NCI-H1105 treated with DMSO at 0.1 percent for 48 hours (cell line): ENCODE measurements at places on chromosomes 11 and 22.
A peak's percentile ranks its signal among the peaks of the same experiment; 100 is the strongest.

- DNase-seq, result no peak
Measured at GRCh38 chr11:130022799-130023198, 20.2 kb upstream of the PRDM10 start.

DNA sequence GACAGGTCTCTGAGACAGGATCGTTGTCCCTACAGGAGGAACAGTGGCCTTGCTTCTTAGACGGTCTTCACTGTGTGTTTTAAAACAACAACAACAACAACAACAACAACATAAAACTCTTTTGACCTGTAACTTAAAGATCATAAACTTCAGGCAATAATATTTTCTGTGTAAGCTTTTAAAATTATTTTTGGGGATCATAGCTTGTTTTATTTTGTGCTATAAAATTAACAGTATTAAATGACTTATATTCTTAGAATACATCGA lies 13.8 kb upstream of the AIFM3 start:
- DNase-seq, result no peak

- no peak for DNase-seq
Measured at GRCh38 chr11:44028816-44029506, 18.8 kb upstream of the ACCSL start.

DNA sequence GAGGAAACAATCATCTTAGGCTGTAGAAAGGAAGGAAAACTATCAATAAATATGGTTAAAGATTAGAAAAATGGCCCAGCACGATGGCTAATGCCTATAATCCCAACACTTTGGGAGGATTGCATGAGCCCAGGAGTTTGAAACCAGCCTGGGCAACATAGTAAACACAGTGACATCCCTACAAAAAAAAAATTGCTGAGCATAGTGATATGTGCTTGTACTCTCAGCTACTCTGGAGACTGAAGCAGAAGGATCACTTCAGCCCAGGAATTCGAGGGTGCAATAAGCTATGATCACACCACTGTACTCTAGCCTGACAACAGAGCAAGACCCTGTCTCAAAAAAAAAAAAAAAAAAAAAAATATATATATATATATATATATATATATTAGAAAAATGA lies 54.9 kb downstream of the ARFGAP2 start:
- DNase-seq, result no peak

GRCh38 chr11:62671236-62671607 lies 251 bp upstream of the UQCC3 start:
- DNase-seq, result no peak

GRCh38 chr11:127137771-127138280 lies 137.3 kb upstream of the KIRREL3 start:
- no peak for DNase-seq

DNA sequence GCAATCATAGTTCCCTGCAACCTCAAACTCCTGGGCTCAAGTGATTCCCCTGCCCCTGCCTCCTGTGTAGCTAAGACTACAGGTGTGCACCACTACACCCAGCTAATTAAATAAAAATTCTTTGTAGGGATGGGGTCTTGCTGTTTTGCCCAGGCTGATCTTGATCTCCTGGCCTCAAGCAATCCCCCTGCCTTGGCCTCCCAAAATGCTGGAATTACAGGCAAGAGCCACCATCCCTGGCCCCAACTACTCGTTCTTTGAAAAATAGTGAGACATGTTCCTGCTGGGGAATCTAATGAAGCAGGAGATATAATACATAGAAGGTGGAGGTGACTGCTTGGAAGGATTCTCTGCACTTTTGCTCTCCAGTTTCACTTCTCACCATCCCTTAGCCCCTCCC lies 40.1 kb upstream of the RFPL3 start:
- no peak for DNase-seq

GRCh38 chr11:120064341-120064740 lies 73.6 kb downstream of the TRIM29 start:
- DNase-seq, result no peak

DNA sequence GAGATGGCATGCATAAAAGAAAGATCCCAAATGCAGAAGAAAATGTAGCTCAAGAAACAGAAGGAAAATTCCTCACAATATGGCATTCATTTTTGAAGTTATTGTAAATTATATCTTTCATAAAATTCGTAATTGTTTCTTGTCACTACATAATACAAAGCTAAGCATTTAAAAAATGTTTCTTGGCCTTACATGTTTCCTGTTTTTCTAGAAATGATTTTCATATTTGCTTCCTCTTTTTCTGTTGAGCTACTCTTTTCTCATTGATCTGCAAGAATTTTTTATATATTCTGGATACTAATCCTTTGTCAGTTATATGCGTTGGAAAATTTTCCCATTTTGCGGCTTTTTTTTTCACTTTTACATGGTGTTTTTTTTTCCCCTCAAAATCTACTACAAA lies 48.0 kb downstream of the ENTHD1 start:
- DNase-seq, result no peak

- no peak for DNase-seq
Measured at GRCh38 chr11:64581057-64581523, 9.9 kb upstream of the SLC22A12 start.

GRCh38 chr11:59368238-59369022 lies 9.7 kb downstream of the OR5AN1 start:
- no peak for DNase-seq

GRCh38 chr11:76768088-76768908 lies 14.9 kb upstream of the TSKU start:
- peak; percentile 53 for DNase-seq

- no peak for DNase-seq
Measured at GRCh38 chr11:36218283-36218921, 70.8 kb downstream of the COMMD9 start.

DNA sequence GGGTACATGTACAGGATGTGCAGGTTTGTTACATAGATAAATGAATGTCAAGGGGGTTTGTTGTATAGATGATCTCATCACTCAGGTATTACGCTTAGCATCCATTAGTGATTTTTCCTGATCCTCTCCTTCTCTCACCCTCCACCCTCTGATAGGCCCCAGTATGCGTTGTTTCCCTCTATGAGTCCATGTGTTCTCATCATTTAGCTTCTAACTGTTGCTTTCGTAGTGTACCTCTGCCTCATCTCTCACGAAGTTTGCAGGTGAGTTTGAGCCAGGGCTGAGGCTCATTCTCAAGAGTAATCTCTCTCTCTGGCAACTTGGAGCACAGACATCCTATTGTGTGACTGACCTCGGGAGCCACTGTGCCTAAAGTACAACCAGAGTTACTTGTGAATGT lies 4.7 kb upstream of the HBE1 start:
- no peak for DNase-seq

GRCh38 chr22:38347944-38348750 lies 30.9 kb upstream of the CSNK1E start:
- no peak for DNase-seq

- peak; percentile 13 for DNase-seq
Measured at GRCh38 chr11:72112978-72113808, 698 bp upstream of the ANAPC15 start.

GRCh38 chr11:13679768-13680167 lies 11.3 kb downstream of the FAR1 start:
- DNase-seq, result no peak

DNA sequence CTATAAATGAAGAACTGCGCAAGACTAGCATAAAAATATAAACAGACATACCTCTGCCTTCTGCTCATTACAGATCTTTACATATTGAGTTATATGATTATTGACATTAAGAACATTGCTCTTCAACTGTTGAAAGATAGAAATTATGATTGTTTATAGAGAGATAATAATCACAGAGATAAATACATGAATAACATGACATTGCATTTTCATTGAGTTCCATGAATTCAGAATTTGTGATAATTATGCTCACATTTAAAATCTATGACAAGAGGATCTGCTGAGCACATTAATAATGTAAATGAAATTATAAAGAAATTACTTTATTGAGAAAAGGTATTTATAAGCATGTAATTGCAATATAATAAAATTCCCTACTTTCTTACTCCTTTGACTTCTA lies 24.8 kb downstream of the KIF18A start:
- DNase-seq, result no peak

DNA sequence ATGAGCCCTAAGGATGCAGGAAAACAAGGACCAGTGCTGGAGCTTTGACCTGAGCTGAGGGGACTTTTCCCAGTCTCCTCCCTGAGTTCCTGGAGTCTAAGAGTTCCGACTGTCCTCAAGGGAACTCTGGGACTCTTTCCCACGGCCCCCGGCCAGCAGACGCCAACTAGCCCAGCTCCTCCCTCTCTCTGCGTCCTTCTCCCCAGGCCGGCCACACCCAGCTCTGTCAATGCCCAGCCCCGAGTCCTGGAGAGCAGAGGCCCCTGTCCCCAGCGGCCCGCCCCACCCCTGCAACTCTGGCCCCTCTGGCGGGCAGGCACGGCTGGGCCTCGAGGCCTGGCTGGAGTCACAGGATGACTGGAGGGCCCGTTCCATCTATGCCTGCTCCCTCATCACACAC lies 29.8 kb downstream of the NECTIN1 start:
- DNase-seq, result no peak

DNA sequence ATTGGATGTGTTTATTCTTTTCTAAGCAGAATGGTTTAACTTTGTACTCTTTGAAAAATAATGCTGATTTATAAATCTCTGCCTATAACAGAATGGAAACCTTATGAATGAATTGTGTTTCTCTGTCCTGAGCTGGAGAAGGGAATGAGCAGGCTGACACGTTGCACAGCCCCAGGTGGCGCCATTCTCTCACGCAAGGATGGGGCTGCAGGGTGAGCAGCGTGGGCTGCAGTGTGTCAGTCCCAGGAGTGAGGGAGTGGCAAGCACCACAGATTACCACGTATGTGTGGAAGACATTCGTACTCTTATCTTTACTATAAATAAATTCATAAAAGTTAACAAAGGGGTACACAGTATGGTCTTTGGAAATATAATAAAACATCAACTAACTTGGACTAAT lies 33.4 kb downstream of the FDX1 start:
- peak; percentile 43 for DNase-seq

DNA sequence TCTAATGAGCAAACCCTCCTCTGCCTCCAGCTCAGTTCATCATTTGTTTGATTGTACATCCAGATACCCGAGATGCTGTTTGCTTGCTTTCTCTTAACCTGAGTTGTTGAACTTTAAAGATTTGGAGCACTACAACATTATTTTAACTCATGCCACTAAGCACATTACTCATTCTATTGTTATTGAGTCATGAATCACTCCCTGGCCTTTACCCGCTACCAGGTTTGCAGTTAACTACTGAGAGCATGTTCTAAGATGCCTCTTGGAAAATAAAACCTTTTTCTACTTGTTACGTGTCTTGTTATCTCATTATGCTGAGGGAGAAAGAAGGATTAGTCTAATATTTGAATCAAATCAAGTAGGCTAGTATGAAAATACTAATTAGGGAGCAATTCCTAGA lies 720.6 kb upstream of the ANO5 start:
- no peak for DNase-seq

DNA sequence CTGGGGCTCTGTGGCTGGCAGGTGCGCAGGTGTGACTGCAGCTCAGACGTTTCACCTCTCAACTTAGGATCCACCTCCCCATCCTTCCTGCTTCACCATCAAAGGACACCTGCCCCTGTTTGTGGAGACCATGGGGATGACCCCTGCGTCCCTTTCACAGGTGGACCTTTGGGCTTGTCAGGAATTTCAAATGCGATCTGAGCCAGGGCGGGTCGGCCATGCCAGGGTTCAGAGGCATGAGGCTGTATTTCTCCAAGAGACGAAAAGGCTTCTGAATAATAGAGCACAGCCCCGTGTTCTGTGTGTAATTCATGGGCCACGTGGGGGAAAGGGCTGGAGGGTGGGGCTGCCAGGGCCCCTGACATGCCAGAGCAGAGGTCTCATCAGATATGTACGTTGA lies 668.0 kb downstream of the BRD1 start:
- DNase-seq, result no peak

- no peak for DNase-seq
Measured at GRCh38 chr11:109986488-109986887, 106.7 kb upstream of the ZC3H12C start.

- DNase-seq, result no peak
Measured at GRCh38 chr11:74278103-74278502, 33.3 kb downstream of the P4HA3 start.

DNA sequence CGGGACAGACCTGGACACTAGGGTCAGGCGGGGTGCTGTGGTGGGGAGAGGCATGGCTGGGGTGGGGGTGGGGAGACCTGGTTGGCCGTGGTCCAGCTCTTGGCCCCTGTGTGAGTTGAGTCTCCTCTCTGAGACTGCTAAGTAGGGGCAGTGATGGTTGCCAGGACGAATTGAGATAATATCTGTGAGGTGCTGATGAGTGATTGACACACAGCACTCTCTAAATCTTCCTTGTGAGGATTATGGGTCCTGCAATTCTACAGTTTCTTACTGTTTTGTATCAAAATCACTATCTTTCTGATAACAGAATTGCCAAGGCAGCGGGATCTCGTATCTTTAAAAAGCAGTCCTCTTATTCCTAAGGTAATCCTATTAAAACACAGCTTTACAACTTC lies 3.9 kb downstream of the FADD start:
- DNase-seq, result no peak

GRCh38 chr11:60870276-60870675 lies 2.9 kb downstream of the ZP1 start:
- peak; percentile 68 for DNase-seq

GRCh38 chr11:115817844-115818468 lies 313.7 kb upstream of the CADM1 start:
- DNase-seq, result no peak

GRCh38 chr22:38056969-38057891 lies at the start of gene PICK1:
Gene PICK1, plus strand, starts transcription at chr22:38057404. Its CDS starts 406 bp downstream, at chr22:38057810.
- peak; percentile 96 for DNase-seq

GRCh38 chr11:128492903-128493569 lies 94.3 kb downstream of the ETS1 start:
- DNase-seq, result no peak

DNA sequence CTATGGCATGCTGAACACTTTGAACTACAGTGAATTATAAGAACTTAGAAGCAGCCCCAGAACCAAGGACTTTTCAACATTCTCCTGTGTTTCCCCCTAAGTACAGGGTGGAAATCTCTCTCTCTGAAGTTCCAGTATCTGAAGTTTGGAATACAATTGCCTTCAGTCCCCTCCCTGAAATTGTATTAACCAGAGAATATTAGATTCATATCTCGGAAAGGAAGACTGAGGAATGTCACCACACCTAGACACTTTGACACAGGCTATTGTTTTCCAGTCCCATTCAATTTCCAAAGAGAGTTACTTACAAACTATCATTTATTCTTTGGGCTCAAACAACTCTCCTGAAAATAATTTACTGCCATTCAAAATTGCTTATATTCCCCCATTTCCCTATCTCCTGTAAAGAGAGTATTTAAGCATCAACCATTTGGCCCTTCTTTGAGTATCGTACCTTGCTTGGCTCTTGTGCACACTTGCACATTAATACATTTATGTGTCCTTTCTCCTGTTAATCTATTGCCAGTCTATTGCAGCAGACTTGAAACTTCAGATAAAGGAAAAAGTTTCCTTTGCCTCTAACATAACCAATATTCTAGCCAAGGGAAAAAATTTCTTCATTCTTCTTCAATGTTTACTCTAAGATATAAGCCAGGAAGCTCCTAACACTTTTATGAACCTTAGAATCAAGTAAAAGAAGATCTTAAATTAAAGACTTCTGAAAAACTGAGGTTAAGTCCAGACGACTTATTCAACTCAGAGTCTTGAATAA lies 402.4 kb upstream of the DDI1 start:
- DNase-seq, result no peak

GRCh38 chr11:102283116-102283485 lies 34.2 kb upstream of the BIRC3 start:
- no peak for DNase-seq

GRCh38 chr11:61480261-61480993 lies 28.1 kb upstream of the LRRC10B start:
- no peak for DNase-seq

- no peak for DNase-seq
Measured at GRCh38 chr11:61061081-61061826, 41.0 kb upstream of the CD5 start.
